ENCODE measurements at places on chromosomes 7 and 10.

DNA sequence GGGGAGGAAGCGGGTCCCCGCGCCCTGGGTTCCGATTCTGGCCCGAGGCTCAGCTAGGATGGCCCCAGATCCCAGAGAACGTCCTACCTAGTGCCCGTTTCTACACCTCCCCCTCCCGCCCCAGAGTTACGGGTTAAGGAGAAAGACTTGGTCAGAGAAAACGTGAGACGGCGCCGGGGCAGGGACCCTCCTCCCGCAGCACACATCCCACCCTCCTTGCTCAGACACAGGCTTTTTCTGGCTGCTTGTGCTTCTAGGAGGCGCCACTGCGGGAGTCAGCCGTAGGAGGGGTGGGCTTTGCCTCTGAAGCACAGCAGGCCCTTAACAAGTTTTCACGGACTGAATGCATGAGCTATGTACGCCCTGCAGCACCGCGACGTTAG, 104.9 kb upstream of the LEP start:
- no peak for DNase-seq

- DNase-seq = no peak
Observed at GRCh38 chr10:121167534-121168243, 316.5 kb downstream of the WDR11 start.

DNA sequence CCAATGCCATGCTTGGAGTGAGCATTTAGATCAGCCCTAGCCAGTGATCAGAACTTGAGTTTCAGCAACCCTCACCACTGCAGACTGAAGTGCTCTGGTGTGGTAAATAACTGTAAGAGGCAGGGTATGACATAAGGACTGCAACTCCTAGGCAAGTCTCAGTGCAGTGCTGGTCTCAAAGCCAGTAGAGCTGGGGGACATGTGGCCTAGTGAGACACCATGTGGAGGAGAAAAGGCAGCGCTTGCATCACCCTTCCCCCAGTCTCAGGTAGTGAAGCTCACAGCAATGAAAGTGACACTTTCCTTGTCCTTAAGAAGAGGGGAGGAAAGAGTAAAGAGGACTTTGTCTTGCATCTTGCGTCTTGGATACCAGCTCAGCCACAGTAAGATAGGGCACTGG, 386.8 kb upstream of the POT1 start:
- peak; percentile 43 for DNase-seq

DNA sequence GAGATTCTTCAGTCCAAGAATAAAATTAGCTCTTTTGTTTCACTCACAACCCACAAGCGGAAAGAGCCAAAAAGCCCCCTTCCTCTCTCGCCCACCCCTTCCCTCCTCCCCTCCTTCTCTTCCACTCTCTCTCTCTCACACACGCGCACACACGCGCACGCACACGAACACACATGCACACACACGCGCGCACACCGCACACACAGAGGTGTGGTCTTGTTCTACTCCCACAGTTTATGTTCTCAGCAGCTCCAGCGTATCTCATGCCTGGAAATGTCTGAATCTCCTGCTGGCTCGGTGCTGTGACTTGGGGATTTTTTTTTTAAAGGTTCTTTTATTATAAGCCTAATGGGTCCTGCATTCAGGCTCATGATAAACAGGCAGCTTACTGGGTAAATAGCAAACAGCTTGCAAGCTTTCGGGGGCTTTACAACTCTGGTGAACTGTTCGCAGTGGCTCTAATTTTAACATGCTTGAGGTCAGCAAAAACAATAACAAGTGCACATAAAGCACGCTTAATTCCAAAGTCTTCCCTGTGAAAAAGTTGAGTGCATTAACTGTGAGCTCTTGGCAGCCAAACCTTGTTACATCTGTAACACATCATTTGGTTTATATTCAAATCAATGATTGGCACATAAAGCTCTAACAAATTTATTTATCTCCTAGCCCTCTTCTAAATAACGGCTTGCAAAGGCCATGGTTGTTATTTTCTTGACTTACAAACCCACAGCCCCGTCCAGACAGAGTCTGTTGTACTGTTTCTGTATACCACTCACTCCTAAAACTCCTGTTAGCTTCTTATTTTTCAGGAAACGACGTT, 424.1 kb upstream of the MGMT start:
- DNase-seq = no peak

GRCh38 chr7:18405726-18406125, 89.8 kb upstream of the HDAC9 start:
- no peak for DNase-seq

DNA sequence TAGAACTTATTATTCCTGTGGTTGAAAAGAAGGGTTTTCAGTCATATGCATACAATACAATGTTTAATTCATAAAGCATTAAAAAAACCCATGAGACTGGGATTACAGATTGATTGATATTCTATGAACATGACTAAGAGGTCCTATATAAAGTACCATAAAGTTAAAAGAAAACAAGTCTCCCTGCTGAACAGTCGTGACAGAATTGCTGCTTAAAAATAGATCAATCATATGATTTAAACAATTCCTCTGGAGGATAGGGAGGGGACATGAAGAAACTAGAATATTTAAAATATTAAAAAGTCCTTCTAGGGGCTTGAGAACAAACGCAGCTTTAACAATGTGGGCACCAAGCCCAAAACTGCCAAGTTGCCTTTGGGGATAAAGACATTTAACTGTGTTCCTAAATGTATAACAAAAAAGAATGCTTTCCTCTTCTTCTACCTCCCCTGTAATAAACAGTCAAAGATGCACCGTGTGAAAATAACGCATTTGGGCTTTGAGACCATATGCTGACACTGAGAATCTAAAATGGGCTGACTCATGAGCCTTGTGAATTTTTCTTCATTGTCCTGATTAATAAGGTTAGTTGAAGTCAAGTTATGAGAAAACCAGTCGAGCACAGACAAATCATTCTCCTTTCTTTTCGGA, 25.8 kb downstream of the TWIST1 start:
- no peak for DNase-seq

DNA sequence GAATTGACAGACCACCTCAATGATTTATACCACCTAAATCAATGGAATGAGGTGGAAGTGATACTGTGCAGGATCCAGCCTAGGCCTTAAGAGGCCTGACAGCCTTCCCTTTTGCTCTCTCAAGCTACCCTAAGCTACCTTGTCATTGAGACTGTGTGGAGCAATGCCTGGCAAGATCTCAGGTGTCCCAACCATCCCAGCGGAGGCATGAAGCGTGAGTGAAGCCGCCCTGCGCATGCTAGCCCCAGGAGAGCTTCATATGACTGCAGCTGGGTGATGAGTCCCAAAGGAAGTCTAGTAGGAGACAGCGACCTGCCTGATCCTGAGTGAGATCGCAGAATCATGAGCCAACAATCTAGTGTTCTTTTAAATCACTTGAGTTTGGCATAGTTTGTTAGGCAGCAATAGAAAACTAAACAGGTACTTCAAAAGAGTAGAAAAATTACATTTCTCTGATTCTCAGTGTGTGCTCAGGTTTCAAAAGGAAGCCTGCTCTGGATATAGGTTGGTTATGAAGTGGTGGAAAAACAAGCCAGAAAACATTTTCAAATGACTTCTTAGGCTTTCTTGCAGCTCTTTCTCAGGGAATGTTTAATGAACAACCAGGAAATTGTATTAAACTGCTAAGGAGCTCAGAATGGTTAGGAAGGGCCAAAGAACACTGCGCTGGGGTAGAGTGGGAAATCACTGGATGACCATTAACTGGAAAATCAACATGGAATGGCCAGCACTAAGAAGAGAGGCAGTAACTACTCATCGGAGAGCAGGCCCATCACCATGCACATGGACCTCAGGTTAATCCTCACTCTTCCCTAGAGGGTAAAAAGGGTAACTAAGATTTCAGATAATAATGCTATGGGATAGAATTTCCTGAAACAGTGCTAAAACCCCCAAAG, 535.2 kb downstream of the PHTF2 start:
- no peak for DNase-seq

- DNase-seq = no peak
Observed at GRCh38 chr7:120724955-120725354, 133.0 kb downstream of the TSPAN12 start.
